ENCODE measurements at places on chromosomes 13 and 19.

DNA sequence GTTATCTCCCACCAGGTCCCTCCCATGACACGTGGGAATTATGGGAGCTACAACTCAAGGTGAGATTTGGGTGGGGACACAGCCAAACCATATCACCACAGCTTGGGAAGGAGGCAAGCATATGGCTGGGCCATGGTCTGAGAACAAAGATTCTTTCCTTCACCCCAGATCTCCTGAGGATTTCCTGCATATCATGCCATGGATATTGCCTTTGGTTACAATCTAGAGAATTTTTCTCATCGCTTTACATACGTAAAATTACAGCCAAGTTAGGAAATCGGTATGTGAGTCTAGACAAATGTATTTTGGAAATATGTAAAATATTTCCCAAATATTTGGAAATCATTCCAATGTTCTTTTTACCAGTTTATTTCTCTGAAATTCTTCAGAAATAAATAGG is 398.3 kb downstream of the RFC3 start:
- no peak for DNase-seq

DNA sequence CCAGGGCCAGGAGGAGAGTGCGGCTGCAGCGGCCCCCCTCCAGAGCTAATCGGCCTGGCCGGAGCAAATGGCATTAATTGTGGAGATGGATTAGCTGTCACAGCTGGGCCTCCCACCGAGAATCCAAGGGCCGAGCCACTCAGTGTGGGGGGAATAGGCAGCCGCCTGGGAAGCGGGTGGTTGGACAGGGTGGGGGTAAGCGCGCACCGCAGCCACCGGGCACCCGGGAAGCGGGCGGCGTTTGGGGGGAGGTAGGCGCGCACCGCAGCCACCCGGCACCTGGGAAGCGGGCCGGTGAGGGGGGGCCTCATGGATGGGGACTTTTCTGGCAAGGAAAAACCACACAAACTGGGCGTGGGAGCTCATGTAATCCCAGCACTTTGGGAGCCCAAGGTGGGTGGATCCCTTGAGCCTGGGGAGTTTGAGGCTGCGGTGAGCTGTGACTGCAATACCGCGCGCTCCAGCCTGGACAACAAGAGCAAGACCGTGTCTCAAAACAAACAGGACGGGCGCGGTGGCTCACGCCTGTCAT is 9.7 kb downstream of the R3HDM4 start:
- DNase-seq, result no peak

GRCh38 chr13:35643625-35644024 is 167.1 kb upstream of the MAB21L1 start:
- no peak for DNase-seq

GRCh38 chr13:89238496-89238895 is 1567.3 kb downstream of the SLITRK5 start:
- no peak for DNase-seq

DNA sequence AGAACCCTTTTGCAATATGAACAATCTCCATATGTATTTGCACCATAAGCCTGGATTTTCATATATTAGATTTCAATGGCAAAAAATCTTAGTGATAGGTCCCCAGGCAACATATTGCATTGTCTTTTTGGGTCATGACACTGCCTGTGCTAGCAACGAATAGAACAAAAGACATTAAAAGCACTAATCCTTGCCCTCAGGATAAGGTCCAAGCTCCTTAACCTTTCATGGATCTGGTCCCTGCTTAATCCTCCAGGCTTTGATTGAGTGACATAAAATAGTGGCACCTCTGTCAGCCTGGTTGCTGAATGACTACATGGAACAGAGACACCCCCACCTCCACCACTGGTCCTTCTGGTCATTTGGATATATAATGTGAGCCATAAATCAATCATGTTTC is 134.4 kb downstream of the RBM26 start:
- DNase-seq, result no peak
